Activated CD4-positive, alpha-beta T cell treated with anti-CD3 and anti-CD28 coated beads, Interleukin-2, Interleukin-6, amounts not matched to agents 100 ng/mL and 50 ng/mL, durations not matched to agents 16 hours and 8 hours (primary cell): ENCODE measurements at places on chromosomes 2 and 18.

DNA sequence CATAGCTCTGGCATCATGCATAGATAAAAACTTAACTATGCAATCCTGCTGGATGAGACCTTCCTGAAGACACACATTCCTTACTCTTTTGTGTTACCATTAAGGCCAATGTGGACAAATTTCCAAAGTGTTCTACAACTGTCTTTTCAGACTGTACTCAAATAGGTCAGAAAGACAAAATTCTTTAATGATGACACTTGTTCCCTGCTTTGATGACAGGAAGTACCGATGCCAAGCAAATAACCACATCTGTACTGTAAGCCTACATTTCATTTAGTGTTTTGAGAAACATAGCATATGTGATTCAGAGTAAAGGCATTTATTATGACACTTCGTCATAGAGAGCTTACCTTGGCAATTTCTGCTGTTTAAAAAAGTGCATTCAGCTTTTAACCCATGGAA lies 55.0 kb downstream of the PMAIP1 start:
- DNase-seq, result no peak

- DNase-seq, result peak; percentile 6
Measured at GRCh38 chr2:61784643-61785042, 69.2 kb downstream of the FAM161A start.

DNA sequence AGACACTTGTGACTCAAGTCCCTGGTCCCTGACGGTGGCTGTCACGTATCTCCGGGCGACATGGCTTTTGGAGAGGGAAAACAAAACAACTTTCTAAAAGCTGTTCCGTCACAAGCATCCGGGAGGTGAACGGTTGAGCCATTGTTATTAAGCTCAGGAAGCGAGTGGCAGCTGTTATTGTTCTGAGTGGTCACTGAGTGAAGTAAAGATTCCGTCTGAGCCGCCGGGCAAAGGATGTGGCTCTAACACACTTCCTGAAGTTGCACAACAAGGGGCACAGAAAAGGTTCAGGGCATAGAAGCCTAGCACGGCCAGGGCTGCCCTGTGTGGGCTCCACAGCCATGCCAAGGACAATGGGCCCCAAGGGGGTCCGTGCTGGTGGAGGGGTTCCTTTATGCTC lies 24.3 kb downstream of the INPP5D start:
- DNase-seq, result peak; percentile 89

DNA sequence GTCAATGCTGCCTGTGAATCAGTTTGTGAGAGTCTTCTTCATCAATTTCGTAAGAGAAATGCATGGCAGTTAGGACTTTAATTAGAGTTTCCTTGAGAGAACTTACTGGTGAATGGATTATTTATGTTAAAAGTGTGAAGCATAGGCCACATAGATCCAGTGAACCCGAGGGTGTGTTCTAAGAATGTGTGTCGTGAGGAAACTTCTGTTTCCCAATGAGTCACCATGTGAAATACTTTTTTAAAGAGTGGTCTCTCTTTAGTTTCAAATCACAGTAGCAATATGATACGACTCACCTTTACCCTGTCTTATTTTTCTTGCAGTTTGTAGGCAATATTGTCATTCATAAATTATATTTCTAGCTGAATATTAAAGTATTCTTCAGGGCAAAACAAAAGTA lies 18.5 kb downstream of the THSD7B start:
- DNase-seq, result no peak

GRCh38 chr2:47109680-47110079 lies 45.4 kb downstream of the STPG4 start:
- DNase-seq, result no peak

DNA sequence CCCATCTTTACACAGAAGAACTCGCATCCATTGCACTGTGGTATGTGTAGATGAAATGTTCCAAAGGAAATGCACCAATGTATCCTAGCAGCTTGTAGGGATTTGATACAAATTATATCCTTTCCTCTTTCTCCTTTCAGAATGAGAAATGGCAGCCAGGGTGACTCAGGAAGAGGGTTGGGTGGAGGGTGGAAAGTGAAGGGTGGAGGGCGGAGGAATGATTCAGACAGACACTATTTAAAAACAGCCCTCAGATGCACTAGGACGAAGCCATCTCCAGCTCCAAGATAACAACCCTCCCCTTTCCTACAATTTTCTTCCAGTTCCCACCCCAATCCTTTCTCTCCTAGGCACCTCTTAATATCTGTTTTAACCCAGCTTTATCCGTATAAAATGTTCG lies 96.2 kb upstream of the STK39 start:
- no peak for DNase-seq

- no peak for DNase-seq
Measured at GRCh38 chr18:47404845-47405244, 153.4 kb upstream of the SKOR2 start.

DNA sequence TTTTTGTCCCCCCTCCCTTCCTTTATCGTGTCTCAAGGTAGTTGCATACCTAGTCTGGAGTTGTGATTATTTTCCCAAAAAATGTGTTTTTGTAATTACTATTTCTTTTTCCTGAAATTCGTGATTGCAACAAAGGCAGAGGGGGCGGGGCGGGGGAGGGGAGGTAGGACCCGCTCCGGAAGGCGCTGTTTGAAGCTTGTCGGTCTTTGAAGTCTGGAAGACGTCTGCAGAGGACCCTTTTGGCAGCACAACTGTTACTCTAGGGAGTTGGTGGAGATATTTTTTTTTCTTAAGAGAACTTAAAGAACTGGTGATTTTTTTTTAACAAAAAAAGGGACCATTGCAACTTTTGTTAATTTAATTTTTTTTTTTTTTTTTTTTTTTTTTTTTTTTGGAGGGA lies 2.1 kb downstream of the SOX11 start:
- no peak for DNase-seq

- DNase-seq, result no peak
Measured at GRCh38 chr2:70121627-70122372, 34.5 kb downstream of the PCBP1 start.

DNA sequence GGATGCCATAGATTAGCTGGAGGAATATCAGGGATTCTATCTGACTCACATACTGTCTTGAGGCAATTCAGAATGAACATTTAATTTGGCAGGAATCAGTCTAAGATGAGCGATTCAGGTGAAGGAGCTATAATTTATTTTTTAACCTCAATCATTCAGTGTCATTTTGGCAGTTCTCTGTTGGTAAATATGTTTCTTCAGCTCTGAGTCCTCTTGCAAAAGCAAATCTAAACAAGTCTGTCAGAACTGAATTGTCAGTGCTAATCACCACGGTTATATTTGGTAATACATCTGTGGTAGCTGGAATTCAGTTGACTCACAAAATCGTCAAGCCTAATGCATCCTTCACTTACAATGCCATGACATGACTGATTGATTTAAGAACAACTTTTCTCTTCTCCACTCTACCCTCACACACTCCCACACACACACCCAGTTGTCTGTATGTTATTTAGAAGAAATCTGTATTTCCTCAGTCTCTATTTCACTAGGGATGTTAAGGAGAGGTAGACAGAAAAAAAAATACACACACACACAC lies 516.6 kb upstream of the NXPH2 start:
- DNase-seq, result no peak

GRCh38 chr2:69716555-69717120 lies 25.3 kb upstream of the ANXA4 start:
- DNase-seq, result no peak

DNA sequence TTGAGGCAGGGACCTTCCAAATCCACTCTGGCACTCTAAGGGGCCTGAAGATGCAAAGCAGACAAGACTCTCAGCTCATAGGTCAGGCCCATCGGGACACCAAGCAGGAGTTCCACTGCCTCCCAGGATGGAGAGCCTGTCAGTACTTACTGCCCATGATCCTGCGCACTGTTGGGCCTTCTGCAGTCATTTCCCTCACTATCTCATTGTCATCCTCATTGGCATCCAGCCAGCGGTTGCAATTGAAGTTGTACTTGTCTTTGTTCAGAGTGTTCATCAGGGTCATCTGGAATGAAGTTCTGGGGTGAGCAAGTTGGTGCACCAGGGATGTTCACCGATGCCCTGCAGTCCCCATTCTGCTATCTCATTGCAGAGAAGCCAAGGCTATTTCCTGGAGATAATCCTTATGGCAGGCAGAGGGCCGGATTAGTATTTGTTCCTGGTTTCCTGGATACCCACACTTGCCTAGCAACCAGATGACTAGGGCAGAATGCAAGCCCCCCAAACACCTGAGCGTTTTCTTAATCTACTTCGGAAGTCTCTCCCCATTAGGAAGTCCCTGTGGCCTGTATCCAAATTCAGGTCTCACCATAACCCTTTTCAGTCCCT lies 65.1 kb downstream of the LOXHD1 start:
- DNase-seq, result no peak

DNA sequence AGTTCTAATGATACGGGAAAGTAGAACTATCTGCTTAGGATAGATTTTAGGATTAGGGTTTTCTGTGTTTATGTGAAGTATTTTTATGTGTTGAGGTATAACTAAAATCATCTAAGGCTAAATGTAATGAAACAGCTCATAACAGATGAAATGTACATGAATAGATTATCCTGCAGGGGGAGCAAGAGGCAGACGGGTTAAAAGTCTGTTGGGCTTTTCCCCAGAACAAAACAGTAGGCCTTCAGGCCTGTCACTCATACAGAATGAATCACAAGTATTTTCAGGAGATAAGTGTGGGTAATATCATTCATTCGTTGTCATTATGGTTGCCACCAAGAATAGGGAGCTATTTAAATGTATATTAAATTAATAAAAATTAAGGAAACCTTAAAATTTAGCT lies 107.9 kb upstream of the IL1R2 start:
- DNase-seq, result peak; percentile 72

DNA sequence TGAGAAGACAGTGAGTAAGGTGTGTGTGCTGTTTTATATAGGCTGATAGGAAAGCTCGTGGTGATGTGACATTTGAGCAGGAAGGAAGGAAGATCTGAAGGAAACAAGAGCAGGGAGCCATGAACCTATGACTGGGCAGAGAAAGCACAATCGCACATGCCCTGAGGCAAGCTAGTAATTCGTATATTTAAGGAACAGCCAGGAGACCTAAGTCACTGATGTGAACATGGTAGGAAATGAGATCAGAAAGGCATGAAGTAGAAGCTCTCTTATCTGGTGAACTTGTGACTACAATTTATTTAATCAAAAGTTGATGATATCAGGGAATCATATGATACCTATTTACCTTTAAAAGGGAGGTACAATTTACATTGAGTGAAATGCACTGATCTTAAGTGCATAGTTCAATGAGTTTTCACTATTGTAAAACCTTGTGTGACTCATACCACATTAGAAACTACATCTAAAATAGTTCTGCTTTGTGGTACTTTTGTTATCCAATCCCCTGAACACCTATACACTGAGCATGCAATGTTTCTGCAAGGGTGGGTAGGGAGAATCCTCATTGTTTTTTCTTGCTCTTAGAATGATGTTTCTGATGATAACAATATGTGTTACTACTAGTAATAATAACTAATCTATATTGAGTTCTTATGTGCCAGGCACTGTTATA lies 67.5 kb downstream of the GALNT13 start:
- DNase-seq, result no peak

- DNase-seq, result peak; percentile 36
Measured at GRCh38 chr2:11746807-11747459, 501 bp downstream of the LPIN1 start.

DNA sequence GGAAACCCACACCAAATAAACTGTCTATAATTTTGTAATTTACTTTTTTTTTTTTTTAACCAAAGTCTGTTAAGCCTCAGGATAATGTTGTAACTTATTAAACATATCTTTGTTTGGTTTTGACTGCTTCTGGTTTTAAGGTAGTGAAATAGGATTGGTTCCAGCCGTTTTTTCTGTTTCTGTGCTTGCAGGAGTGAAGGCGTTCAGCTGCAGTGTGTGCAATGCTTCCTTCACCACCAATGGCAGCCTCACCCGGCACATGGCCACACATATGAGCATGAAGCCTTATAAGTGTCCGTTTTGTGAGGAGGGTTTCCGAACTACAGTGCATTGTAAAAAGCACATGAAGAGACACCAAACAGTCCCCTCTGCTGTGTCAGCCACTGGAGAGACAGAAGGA lies 93.1 kb downstream of the ZNF236 start:
- no peak for DNase-seq

GRCh38 chr2:22996911-22997310 lies 388.1 kb upstream of the KLHL29 start:
- no peak for DNase-seq

DNA sequence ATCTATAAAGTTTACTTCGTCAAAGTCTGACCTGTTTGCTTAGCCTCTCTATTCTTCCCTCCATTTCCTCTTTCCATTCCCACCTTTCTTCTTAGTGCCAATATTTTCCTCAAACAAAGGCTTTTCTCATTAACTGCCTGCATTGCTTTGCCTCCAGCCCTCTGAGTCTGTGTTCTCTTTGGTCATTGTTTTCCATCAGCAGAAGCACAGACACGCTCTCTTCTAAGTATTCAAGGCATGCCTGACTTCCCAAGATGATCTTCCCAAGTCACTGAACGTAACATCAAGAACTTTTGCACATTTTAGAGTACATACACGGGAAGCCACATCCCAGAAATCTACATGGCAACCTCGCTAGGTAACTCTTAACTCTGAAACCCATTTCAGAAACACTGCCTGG lies 32.6 kb upstream of the ANXA4 start:
- DNase-seq, result no peak

- DNase-seq, result no peak
Measured at GRCh38 chr18:9629709-9630108, 15.3 kb upstream of the PPP4R1 start.

- no peak for DNase-seq
Measured at GRCh38 chr2:127193164-127193966, 26.7 kb downstream of the CYP27C1 start.

DNA sequence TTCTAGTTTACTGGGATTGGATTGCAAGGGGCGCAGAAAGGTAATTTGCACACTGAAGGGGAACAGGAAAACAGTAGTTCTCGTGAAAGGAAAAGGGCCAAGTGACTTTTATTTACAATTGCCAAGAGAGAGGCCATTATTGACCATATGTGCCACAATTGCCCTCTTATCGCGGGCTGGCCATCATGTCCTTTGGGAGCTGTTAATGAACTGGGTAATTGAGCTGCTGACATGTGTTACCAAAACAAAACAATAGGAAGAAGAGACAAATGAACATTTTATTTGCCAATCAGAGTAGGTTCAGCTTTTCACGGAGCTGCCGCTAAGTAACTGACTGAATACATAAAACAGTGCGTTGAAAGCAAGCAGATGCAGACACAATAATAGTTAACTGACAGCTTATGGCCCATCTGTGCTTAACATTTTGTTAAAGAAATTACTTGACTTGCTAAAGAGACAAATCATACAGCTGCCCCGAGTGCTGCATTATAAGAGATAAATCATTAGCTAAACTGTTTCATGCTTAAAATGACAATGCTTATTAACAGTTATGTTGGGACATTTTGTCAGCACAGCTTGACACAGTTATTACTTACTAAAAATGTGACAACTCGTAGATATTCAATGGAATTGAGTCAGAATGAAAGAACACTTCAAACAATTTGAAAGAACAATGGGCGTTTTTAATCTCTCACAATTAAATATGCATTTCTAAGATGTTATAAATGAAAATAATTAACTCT lies 57.5 kb downstream of the PAX3 start:
- DNase-seq, result no peak
